ENCODE measurements at places on chromosomes 11 and 22.
A peak's percentile ranks its signal among the peaks of the same experiment; 100 is the strongest.

DNA sequence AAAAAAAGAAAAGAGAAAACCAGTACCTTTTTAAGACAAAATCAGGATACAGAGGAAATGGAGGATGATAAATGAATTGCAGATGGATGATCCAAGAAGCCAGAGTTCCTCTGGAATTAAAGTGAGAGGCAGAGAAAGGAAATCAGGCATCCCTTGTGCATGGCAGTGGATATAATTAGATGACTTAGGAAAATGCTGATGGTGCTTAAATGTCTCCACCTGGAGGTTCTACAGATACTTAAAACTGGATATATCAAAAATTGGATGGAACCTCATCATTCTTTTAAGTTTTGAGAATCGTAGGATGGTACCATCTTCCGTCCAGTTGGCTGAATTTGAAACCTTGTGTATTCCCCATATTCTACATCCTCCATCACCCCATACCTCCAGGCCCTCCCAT, 1040.0 kb downstream of the NTM start:
- DNase-seq: no peak

GRCh38 chr11:99638073-99638553, 617.4 kb downstream of the CNTN5 start:
- no peak for DNase-seq

GRCh38 chr22:23144932-23145877, at the start of gene RAB36:
TSS of gene RAB36 (plus strand) at chr22:23145477. CDS start at chr22:23146617, 1,140 bp downstream.
- no peak for DNase-seq

DNA sequence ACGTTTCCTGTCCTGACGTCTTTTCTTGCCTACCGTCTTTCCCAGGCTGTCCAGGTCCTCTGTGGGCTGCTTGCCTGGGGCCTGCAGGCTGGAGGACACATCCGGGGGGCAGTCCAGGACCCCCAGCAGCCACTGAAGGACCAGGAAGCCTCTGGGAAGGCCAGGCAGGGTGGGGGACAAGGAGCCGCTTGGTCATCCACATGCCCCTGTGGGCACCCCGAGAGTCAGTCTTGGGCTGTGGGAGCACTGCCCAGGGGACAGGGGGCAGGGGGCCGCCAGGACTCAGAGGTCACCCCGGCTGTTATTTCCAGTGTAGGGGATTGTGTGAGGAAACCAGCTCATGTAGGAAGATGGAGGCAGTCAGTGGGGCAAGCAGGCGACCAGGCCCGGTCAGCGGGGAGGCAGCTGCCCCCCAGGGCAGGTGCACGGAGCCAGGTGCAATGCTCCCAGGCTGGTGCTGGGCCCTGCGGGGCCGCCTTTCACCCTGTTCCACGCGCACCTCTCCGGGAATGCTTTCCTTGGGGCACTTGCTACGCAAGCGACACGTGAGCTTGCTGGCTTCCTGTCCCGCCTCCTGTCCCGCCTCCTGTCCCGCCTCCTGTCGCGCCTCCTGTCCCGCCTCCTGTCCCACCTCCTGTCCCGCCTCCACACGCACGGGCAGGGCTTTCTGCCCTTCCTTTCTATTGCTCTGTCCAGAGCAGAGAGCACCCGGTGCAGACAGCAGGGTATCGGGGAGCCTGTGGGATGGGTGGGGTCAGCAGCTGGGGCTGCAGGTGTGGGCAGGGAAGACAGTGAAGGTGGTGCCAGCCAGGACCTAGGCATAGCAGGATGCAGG, 39.5 kb downstream of the MUC5B start:
- peak; percentile 83 for DNase-seq

- peak; percentile 41 for DNase-seq
Measured at GRCh38 chr11:44775366-44775984, 48.7 kb downstream of the TSPAN18 start.

DNA sequence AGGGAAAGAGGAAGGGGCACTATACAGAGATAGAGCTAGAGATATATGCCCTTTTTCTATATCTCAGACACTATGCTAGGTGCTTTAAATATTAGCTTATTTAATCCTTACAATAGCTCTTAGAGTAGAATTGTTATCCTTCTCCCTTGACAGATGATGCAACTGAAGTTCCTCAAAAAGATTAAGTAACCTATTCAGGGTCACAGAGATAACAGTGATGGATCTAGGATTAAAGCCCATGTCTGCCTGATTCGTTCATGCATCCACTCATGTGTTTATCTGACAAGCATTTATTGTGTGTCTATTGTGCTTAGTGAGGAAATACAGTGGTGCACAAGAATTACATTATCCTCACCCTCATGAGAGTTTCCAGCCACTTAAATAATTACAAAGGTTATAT, 8.7 kb downstream of the CCDC83 start:
- DNase-seq: no peak

- no peak for DNase-seq
Measured at GRCh38 chr11:70944141-70944540, 308.2 kb downstream of the SHANK2 start.

GRCh38 chr11:30487200-30487898, 98.8 kb downstream of the MPPED2 start:
- DNase-seq: peak; percentile 4

DNA sequence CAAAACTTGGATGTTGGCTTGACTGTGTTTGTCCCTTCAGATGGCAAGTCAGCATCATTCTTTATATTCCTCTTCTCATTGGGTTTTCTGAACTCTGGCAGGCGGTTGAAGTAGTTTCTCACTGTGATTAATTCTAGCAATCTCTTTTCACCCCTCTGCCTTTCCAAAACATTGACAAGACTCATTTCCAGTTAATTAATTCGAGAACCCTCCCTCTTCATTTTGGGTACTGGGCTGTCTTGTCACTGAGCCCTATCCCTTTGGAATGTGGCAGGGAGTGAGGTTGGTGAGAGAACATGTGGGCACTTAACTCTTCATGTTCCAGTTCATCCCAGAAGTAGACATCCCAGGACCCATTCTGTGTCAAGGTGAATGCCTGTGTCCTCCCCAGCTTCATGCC, 133.0 kb downstream of the WNT7B start:
- DNase-seq: no peak

GRCh38 chr22:28801845-28802594, 1.7 kb upstream of the XBP1 start:
- DNase-seq: peak; percentile 80

DNA sequence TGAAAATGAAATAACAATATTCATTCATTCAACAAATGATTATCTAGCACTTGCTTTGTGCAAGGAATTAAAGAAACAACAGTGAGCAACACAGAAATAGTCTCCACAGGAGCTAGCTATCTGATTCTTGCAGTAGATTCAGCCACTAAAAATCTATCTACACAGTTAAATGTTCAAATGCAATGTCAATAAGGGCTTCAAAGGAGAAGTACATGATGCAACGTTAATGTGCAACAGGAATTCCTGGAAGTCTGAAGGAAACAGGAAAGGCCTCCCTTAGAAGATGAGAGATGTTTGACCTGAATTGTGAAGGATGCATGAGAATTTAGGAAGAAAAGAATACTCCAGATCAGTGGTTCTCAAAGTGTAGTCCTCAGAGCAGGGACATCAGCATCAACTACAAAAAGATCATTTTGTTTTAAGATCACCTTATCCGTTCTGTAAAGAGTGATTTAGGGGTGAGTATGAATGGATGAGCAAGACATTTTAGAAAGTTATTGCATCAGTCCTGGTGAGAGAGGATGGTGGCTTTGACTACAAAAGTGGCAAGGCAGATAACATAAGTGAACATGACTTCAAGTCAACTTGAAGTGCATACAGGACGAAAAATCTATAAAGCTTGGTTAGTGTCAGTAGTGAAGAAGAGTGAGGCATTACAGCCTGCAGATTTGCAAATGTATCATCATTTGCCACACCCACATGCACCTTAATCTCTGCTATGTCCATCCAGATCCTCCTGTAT, 96.0 kb downstream of the ETS1 start:
- no peak for DNase-seq

GRCh38 chr22:45649809-45650208, 21.8 kb upstream of the ATXN10 start:
- no peak for DNase-seq

GRCh38 chr22:39962071-39962470, 1.9 kb downstream of the TMA7B start:
- DNase-seq: no peak

DNA sequence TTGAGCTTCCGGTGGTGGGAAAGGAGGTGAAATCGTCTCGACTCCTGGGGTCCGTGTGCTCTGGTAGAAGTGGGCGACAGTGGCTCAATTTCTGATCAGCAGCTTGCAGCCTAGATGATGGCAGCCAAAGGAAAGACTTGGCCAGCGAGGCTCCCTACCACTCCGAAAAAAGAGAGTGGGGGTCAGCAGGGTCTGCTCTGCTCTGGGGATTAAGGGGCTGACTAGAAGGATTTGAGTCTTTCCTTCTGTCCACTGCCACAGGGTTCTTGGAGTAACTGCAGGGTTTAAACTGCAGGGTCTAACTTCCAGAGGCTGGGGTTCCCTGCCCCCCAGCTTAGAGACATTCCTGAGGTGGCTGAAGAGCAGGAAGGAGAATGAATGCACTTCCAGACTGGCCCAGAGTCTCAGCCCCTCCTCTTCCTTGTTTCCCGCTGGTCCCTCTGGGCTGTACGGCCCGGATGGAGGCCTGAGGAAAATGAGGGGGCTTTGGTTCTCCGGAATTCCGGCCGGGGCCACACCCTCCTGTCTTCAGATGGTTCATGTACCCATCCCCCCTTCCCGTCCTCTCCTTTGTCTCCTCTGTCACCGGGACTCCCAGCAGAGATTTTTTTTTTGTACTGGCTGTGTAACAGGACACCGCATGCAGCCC, 907 bp downstream of the SERPINH1 start:
- no peak for DNase-seq

GRCh38 chr22:30238661-30239487, 7.7 kb downstream of the LIF start:
- DNase-seq: no peak

DNA sequence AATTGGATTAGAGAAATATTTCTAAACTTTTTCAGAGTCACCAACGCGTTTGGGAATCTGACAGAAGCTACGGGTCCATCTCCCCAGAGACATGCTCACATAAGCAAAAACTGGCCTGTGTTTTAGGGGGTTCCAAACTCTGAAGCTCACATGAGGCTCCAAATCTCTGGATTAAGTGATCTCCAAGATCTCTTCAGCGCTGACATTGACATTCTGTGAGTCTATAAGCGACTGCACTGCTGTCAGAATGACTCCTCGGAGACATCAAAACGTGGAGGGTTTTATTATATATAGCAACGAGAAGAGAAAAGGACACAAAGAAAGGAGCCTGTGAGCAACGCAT, 642 bp upstream of the SIK2 start:
- no peak for DNase-seq

- DNase-seq: no peak
Measured at GRCh38 chr11:130100381-130101095, 30.8 kb downstream of the APLP2 start.

DNA sequence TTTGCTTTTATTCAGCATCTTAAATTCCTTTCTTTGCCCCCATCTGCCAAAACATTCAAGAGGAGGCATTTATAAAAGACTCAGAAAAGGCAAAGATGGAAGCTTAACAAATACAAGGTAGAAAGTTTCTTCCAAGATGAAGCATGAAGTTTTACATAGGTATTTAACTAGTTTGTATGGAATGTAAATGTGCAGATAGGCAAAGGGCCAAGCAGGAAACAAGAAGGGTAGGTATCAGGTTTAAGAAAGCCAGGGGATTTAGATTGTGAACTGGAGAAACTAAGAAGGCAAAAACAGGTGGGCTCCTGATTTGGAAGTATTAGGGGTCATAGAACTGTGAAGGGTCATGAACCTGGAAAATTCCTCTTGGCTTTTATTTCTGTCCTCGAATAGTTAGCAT, 62.6 kb downstream of the PPP2R1B start:
- no peak for DNase-seq

- DNase-seq: no peak
Measured at GRCh38 chr11:17543041-17543440, 1.2 kb downstream of the USH1C start.

GRCh38 chr22:27576815-27577573, 224.6 kb downstream of the MN1 start:
- no peak for DNase-seq

- DNase-seq: no peak
Measured at GRCh38 chr11:42571878-42572610, 739.8 kb upstream of the API5 start.

DNA sequence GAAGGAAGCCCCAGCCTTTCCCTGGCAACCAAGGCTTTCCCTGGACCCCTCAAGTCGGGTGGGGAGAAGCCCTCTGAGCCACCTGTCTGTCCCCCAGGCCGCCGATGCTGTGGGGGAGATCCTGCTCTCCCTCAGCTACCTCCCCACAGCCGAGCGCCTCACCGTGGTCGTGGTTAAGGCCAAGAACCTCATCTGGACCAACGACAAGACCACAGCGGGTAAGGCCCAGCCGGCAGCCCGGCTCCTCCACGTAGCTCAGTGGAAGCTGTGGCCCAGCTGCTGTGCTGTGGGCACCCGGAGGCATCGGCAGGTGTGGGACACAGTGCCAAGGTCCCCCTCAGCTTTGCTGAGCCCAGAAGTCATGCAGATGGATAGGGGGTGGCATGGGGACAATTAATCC, 12.2 kb upstream of the RHOD start:
- no peak for DNase-seq

DNA sequence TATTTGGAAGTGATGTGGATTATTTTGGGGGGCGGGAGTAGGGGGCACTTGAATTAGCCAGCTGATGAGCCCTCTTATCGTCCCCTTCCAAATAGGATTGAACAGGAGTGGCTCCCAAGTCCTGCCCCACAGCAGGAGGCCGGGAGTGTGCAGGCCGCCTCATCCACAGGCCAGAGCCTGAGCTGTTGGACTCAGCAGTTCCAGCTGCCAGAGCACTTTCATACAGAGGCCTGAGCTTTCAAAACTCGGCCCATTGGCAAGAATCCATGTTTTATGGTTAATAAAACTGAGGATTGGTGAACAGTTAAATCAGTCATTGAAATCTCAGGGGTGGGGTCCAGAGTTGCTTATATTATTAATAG, 9.6 kb downstream of the FAM118A start:
- no peak for DNase-seq

- DNase-seq: no peak
Measured at GRCh38 chr11:32916994-32917393, 24.4 kb downstream of the QSER1 start.

DNA sequence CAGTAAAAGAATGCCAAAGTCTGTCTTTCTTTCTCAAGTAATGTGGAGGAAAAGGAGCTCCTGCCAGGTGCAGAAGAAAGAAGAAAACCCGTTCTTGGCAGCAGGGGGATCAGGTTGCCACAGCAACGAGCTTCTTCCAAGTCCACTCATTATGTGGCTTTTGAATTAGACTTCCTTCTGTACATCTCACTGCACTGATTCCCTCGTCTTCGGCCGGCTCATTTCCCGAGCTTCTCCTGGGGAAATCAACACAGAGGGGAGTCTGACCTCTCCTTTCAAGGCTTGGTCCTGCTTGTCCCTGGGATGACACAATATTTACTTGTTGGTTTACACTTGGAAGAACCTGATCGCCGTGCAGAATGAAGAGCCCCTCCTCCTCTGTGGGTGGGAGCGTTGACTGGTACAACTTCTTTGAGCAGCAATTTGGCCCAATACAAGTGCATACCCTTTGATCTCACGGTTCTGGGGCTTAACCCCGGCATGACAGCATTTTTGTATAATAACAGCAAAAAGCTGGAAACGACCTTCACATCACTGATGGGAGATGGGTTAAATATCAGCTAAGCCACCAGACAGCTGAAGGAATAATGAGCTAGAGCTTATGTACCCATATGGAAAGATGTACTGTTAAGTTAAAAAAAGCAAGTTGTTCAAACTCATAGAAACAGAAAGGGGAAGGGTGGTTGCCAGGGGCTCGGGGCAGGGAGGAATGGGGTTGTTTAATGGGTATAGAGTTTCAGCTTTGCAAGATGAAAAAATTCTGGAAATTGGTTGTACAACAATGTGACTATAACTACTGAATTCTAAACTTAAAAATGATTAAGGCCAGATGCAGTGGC, 35.4 kb downstream of the MCHR1 start:
- DNase-seq: no peak

- no peak for DNase-seq
Measured at GRCh38 chr22:42928969-42929837, 72.1 kb upstream of the ARFGAP3 start.
